Mesothelial cell of epicardium (in vitro differentiated cells): ENCODE measurements at places on chromosomes 5 and 9. TPM values are rescaled to one million over a fixed set of nuclear protein-coding genes. Genes with fewer than 3 reads are reported as not detected.
A peak's percentile ranks its signal among the peaks of the same experiment; 100 is the strongest.

DNA sequence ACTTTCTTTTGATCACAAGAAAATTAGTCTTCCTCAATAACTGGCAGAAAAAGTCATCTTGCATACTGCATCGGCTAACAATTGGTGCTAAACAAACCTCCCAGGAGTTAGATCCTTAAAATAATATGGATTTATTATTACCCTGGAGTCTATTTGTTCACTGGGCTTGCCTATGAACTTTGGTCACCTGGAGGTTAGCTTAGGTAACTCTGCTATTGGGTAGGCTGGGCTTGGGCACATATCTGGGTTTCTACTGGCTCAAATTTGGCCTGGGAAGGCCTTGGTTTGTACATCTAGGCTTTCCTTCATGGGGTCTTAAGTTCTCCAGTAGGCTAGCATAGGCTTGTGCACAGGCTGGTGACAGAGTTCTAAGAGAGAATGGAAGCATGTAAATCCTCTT lies 279.9 kb downstream of the RASEF start:
- DNase-seq, result no peak
- H3K4me1 ChIP-seq, result peaks cover 14% of the 10 kb centered on the region
- H3K27ac ChIP-seq, result no peak overlapping the region
- no peaks in the 10 kb centered on the region for H3K27me3 ChIP-seq
- H3K4me3 ChIP-seq, result no peak overlapping the region

- H3K27ac ChIP-seq, result no peak overlapping the region
- H3K27me3 ChIP-seq, result peaks cover 30% of the 10 kb centered on the region
- no peak for DNase-seq
- no peak overlapping the region for H3K4me3 ChIP-seq
These were observed 5.9 kb downstream of the GLDC start for GRCh38 chr9:6639622-6640021.

- no peak overlapping the region for H3K27ac ChIP-seq
- H3K27me3 ChIP-seq, result no peaks in the 10 kb centered on the region
- H3K4me3 ChIP-seq, result no peak overlapping the region
- peaks cover 25% of the 10 kb centered on the region for H3K4me1 ChIP-seq
These were observed 5.0 kb downstream of the NCBP1 start for GRCh38 chr9:97638666-97639065.

GRCh38 chr9:133944746-133945135 lies 47.4 kb downstream of the VAV2 start:
- peaks cover 22% of the 10 kb centered on the region for H3K4me1 ChIP-seq
- H3K27me3 ChIP-seq, result no peaks in the 10 kb centered on the region
- no peak overlapping the region for H3K27ac ChIP-seq
- peaks cover 3% of the 10 kb centered on the region for H3K36me3 ChIP-seq

GRCh38 chr9:71643330-71643729 lies 125.0 kb downstream of the CEMIP2 start:
- H3K4me1 ChIP-seq, result peaks cover 23% of the 10 kb centered on the region
- H3K27ac ChIP-seq, result no peak overlapping the region
- no peak overlapping the region for H3K4me3 ChIP-seq
- H3K36me3 ChIP-seq, result no peaks in the 10 kb centered on the region

GRCh38 chr9:110755179-110755578 lies 86.6 kb downstream of the MUSK start:
- no peak for DNase-seq
- H3K4me1 ChIP-seq, result peaks cover 9% of the 10 kb centered on the region
- H3K36me3 ChIP-seq, result no peaks in the 10 kb centered on the region
- no peak overlapping the region for H3K27ac ChIP-seq

- no peaks in the 10 kb centered on the region for H3K27me3 ChIP-seq
- no peak for DNase-seq
- H3K36me3 ChIP-seq, result no peaks in the 10 kb centered on the region
- no peaks in the 10 kb centered on the region for H3K4me1 ChIP-seq
These were observed 89.1 kb upstream of the BOD1 start for GRCh38 chr5:173705512-173706044.

- no peaks in the 10 kb centered on the region for H3K36me3 ChIP-seq
- H3K4me3 ChIP-seq, result no peak overlapping the region
- no peak for DNase-seq
These were observed 23.7 kb upstream of the TAS2R1 start for GRCh38 chr5:9653811-9654210.

GRCh38 chr9:695252-695651 lies 146.2 kb upstream of the DMRT1 start:
- peak overlapping the region; percentile 97 for H3K27ac ChIP-seq
- DNase-seq, result no peak
- no peaks in the 10 kb centered on the region for H3K36me3 ChIP-seq
- peaks cover 72% of the 10 kb centered on the region for H3K4me1 ChIP-seq
- no peaks in the 10 kb centered on the region for H3K27me3 ChIP-seq
- H3K4me3 ChIP-seq, result no peak overlapping the region

DNA sequence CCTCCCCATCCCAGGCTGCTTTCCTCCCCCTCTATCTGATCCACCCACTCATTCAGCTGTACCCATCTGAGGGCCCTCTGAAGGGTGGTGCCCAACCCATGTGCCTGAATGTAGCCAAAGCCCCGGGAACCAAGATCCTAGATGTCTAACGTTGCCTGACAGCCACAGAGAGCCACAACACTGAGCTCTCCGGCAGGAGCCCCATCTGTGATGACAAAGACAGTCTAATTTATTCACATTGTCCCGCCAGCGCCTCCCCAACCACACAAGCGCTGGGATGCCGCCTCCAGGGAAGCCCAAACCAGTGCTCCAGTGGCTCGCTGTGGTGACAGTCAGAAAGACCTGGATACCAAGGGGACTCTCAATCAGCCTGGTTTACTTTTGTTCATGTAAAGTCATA lies 8.4 kb downstream of the IGFBPL1 start:
- peaks cover 46% of the 10 kb centered on the region for H3K27me3 ChIP-seq
- H3K4me1 ChIP-seq, result peaks cover 3% of the 10 kb centered on the region
- no peaks in the 10 kb centered on the region for H3K36me3 ChIP-seq
- no peak for DNase-seq
- H3K27ac ChIP-seq, result no peak overlapping the region

DNA sequence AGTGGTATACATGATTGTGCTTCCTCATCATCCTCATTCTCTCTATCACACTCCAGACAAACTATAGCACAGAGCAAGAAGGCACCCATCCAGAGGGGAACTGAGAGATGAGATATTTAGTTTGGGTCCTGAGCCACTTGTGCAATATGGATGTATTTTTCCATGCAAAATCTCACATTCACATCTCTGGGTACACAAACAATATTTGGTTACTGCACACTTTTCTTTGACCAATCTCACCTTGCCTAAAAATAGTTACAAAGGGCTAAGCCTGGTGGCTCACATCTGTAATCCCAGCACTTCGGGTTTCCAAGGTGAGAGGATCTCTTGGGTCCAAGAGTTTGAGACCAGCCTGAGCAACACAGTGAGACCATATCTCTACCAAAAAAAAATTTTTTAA lies 120.3 kb downstream of the SIL1 start:
- no peak overlapping the region for H3K27ac ChIP-seq
- no peak overlapping the region for H3K4me3 ChIP-seq
- peaks cover 33% of the 10 kb centered on the region for H3K4me1 ChIP-seq

GRCh38 chr9:69181908-69182353 lies 7.9 kb downstream of the TJP2 start:
- H3K36me3 ChIP-seq, result no peaks in the 10 kb centered on the region
- peak overlapping the region; percentile 80 for H3K27ac ChIP-seq
- H3K4me1 ChIP-seq, result peaks cover 54% of the 10 kb centered on the region

DNA sequence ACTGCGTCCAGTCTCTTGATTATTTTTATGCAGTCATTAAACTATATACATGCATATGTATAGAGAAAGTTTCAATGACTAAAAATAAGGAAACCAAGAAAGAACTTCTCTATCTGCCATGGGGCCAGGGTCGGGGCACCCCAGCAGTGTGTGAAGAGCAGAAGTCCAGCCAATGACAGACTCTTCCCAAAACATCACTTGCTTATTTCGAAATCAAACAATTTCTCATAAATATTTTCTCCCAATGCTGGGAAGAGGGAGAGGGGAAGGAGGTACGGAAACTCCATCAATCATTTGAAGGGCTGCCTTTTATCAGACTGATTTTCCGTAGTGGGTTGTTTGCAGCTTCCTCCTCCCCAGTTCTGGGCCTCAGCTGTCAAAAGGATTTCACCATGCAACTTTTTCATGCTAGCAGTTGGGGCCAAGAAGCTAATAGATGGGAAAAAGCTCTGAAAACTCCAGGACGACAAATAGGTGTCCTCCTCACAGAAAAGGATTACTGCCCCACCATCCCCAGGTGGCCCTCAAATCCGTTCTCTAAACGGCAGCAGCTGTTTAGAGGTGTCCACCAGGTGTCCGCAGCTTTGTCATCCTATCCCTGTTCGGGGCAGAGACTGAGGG lies 617 bp upstream of the FPGS start:
- peak overlapping the region; percentile 75 for H3K4me3 ChIP-seq
- peaks cover 3% of the 10 kb centered on the region for H3K36me3 ChIP-seq
- peaks cover 14% of the 10 kb centered on the region for H3K4me1 ChIP-seq

The SURF6 gene
- total RNA-seq, result 22.8 to 25.6 TPM (median 24.9 TPM) in 3 replicates

The FOXI1 gene
- not detected in 3 replicates for total RNA-seq

The FRMD3 gene
- total RNA-seq, result 0.40 to 0.49 TPM (median 0.43 TPM) in 3 replicates

The WDR31 gene
- total RNA-seq, result 4.1 to 4.5 TPM (median 4.2 TPM) in 3 replicates

The HBEGF gene
- 7.2 to 8.0 TPM (median 8.0 TPM) in 3 replicates for total RNA-seq

The GLRA1 gene
- total RNA-seq, result not detected in 3 replicates

The C5orf46 gene
- total RNA-seq, result 0.42 to 0.59 TPM in 2 of 3 replicates, not detected in the other

The CBY3 gene
- total RNA-seq, result 0.47 TPM in 1 of 3 replicates, not detected in the others
